Suppressor macrophage treated with lipopolysaccharide for 4 hours (primary cell): ENCODE measurements at places on chromosomes 16 and 17.

GRCh38 chr16:31148896-31149295 lies 970 bp downstream of the PRSS36 start:
- no peak for DNase-seq

DNA sequence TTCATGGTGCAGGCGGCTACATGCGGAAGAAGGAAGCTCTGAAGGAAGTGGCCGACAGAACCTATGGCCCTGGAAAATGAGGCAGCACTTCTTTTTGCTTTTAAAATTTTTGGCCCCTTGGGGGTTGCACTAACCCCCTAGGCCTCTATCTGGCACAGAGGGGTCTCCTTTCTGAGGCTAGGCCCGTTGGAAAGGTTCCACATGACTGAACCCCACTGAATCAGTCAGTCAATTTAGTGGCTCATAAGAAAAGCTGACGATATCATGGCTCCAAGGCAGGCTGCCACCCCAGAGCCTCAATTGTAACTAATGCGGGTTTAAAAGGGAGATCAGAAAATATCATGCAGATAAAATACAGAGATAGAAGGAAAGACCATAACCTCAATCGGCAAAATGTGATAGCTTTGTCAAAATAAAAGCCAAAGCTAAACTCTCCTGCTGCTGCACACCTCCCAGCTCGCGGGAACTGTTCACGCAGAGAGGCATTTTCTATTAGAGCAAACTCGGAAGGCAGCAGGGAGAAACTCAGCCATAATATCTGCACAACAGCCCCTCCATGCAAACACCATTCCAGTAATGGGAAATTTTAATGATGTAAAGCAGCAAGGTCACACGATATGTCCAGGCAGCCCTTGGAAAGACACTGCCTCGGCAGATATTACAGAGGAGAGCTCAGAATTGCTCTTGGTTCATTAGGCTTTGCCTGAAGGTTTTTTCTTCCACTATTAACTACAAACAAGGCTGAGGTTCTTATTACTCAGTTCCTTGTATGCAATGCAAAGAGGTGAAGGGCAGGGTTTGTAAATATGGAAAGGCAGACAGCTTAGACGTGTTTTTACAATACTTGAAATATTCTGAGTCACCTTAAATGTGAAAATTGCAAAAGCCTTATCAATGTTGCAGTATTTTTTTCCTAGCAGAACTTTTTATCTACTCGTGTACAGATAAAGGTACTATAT lies 200.4 kb upstream of the PMFBP1 start:
- no peak for DNase-seq

DNA sequence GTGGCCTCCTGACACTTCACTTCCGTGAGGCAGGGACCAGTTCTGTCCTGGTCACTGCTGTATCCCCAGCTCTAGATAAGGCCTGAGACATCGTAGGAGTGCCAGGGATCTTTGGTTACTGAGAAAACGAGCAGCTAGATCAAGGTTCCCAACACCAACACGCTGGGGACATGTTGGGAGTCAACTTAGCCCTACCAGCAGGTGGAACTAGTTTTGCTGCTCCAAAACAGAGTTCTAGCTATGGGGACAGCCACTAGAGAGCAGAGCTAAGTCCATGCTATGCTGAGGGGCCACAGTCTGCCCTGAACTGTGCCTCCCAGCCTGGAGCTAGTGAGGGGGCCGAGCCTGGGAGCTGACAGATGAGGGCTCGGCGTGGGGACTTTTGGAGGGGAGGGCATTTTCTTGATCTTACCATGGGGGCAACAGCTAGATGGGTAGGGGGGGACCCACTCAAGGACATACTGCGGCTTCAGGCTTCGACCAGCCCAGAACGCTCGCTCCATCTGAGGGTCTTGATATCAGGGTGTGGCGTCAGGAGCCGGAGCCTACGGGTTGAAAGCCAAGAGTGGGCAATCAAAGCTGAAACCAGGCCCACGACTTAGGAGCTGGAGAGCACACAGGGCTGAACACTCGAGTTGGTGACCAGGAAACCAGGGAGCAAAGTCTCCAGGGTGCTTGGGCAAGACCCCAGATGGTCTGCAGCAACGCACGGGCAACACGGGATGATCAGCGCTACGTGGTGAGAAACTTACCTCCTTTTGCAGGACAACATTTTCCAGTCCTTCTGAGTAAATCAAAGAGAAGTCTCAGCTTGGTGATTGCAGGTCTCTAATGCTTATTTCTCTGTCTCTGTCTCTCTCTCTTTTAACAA lies 13.4 kb downstream of the SNX20 start:
- DNase-seq = no peak

DNA sequence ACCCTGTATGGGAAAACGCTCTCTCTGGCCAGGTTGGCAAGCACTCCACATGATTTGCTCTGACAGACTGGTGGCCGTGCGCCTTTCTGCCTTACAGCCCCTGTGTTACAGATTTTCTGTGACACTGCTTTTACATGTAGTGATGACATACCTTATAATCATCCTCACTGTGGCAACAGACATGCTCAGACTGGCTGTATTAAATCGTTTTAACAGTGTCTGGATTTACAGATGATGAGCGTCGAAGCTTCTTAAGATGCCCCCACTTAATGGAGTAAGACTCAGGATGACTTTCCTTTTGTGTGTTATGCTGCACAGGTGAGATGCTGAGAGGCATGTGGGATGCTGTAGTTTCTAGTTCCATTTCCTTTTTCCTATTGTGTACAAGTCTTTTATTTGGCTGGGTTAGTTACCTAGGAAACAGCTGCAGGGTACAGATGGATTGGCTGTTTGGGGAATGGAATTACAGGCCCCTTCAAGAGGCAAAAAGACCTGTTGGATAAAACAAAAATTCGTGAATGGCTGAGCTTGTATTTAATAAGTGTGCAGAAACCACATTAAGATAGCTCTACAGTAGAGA lies 20.9 kb upstream of the VWA3A start:
- no peak for DNase-seq

- DNase-seq = no peak
Measured at GRCh38 chr17:36881323-36881722, 56.0 kb upstream of the LHX1 start.

GRCh38 chr16:978403-978802 lies 3.2 kb upstream of the SOX8 start:
- no peak for DNase-seq

- DNase-seq = peak; percentile 94
Measured at GRCh38 chr17:20281860-20282259, 185.5 kb downstream of the LGALS9B start.

- DNase-seq = peak; percentile 93
Measured at GRCh38 chr17:68706356-68706920, 105.3 kb upstream of the FAM20A start.

- DNase-seq = peak; percentile 27
Measured at GRCh38 chr16:56298948-56299596, 107.8 kb downstream of the GNAO1 start.

GRCh38 chr16:25052151-25052511 lies 37.0 kb upstream of the ARHGAP17 start:
- no peak for DNase-seq

- no peak for DNase-seq
Measured at GRCh38 chr17:33854596-33854995, 400.5 kb upstream of the CCL2 start.

- peak; percentile 61 for DNase-seq
Measured at GRCh38 chr16:57422026-57422944, 17.7 kb downstream of the CCL17 start.

DNA sequence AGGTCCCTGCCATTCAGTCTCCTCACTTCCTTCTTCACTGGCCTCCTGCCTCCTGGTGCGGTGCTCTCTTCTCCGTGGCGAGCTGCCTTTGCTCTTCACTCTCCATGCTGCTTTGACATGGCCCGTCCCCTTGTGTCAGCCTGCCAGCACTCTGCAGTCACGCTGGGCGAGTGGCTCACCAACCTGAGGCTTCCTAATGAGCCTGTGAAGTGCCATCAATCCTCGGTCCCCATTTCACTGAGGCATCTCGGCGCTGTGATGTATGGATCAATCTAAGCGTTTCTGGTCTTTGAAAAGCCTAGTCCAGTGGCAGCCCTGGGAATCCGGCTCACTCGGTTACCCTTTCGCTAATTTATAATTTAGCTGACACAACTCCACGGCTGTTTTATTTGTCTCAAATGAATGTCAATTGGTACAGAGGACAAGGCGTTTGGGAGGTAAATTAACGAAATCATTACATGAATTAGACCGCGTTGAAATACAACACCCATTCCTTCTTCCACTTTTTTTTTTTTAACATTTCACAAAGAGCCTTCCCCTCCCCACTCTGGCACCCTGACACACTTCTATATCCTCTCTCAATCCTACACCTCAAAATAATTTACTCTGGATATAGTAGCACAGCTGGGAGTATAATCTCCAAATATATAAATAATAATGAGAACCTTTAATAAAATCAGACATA lies 610.7 kb downstream of the TMEM114 start:
- DNase-seq = no peak

DNA sequence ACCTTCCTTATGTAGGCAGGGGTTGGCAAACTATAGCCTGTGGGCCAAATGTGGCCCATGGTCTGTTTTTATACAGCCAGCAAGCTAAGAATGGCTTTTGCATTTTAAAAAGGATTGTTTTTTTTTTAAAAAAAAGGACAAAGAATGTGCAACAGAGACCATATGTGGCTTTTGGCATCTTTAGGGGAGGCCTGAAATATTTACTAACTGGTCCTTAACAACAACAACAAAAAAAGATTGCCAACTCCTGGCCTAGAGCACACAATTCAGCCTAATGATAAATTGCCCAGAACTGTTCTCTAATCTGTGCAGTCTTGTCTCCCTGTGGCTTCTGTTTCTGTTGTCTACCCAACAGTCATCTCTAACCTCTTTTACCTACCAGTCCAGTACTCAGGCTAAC lies 67.1 kb downstream of the SSH2 start:
- no peak for DNase-seq

GRCh38 chr16:50960517-50961202 lies 190.4 kb downstream of the SALL1 start:
- no peak for DNase-seq

GRCh38 chr16:12254566-12254965 lies 278.0 kb downstream of the SNX29 start:
- DNase-seq = no peak

GRCh38 chr17:74108126-74108705 lies 95.3 kb upstream of the RPL38 start:
- no peak for DNase-seq

GRCh38 chr17:34265711-34266110 lies 4.3 kb upstream of the CCL7 start:
- peak; percentile 75 for DNase-seq

DNA sequence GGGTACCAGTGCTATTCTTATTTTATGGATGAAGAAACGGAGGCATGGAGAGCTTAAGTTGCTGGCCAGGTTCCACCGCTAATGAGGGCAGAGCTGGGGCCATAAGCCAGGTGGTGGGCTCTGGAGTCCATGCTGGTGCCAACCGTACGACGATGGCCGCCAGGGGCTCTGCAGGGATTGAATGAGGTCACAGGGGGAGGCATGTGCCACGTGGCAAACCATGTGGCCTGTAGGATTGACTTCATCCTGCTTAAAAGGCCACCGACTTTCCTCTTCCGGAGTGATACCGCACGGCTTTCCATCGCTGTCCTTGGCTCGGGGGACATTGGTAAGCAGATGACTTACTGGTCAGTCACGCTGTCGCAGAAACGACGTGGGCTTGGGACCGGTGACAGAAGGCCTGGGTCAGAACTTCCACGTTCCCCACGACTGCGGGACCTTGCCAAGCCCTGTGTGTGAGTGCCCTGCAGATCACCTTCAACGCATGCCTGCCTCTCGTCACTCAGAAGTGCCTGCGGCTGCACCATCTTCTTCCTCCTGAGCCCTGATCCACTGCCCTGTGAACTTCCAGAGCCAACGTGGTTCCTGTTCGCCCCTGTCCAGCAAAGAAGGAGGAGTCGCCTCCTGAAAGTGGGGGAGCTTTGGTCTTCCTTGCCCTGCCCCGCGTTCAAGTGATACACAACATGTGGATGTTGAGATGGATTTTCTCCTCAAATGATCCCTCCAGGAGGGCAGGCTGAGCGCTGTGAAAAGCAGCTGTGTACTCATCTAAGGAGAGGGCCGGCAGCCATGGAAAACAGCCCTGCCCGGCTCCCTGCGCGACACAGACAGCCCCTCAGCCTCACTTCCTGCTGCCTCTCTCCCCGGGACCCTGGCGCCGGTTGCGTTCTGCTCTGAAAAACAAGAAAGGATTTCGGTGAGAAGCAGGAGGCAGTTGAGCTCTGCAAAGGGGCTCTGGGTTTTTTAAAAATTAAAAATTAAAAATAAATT lies 176.7 kb downstream of the C16orf95 start:
- DNase-seq = no peak

GRCh38 chr16:50588276-50588675 lies 40.1 kb downstream of the NKD1 start:
- no peak for DNase-seq

- no peak for DNase-seq
Measured at GRCh38 chr17:28892024-28892423, 5.5 kb downstream of the FLOT2 start.

DNA sequence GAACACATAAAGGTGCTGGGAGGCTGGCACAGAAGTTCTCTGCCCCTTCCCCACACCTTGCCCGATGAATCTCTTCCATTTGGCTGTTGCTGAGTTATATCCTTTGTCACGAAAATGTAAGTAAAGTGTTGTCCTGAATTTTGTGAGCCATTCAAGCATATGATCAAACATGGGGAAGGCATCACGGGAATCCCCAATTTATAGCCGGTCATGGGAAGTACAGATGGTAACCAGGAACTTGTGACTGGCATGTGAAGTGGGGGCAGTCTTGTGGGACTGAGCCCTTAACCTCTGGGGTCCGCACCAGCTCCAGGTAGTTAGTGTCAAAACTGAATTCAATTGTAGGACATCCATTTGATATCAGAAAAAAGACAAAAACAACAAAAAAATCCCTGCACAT lies 13.2 kb downstream of the TOM1L2 start:
- DNase-seq = peak; percentile 54

DNA sequence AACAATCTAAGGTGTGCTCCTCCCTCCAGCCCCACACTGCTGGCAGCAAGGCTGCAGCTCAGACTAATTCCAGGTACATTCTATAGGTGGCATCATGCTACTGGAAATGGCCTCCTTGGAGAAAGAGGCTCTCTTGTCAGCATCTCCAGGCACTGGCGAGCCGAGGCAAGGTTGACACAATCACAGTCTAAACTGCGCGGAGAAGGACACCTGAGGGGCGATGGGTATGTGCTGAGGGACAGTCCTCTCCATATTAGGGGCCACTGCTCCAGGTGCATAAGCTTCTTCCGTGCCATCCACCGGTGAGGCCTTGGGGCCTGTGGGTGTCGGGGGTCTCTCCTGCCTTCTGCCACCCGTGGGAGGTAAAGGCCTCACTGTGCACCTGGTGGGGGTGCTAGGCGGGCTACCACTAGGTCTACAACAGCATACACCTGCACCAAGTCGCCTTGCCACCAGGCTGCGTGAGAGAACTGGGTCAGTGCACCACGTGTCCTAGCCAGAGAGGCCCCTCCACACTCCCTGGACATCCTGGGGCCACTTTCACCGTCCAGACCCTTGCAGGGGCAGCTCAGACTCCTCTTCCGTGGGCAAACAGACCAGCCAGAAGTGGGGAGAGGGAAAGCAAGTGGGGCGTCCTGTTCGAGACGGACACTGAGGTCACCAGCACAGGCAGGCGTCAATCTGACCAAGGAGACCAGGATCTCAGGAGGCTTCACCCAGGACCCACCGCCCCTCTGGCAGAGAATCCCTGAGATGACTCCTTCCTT lies 12.1 kb upstream of the CBX8 start:
- DNase-seq = no peak
